NCI-H460 (cell line): ENCODE measurements at places on chromosomes 2 and 18. TPM values are rescaled to one million over a fixed set of nuclear protein-coding genes. Genes with fewer than 3 reads are reported as not detected.

PROKR1 gene
- not detected in 2 replicates for total RNA-seq

SERPINB4 gene
- not detected in 2 replicates for total RNA-seq

CNDP1 gene
- not detected in 2 replicates for total RNA-seq

GBX2 gene
- total RNA-seq, result 1.8 and 3.8 TPM in 2 replicates

ERLEC1 gene
- 111 and 112 TPM in 2 replicates for total RNA-seq

CAMKMT gene
- 10.3 and 12.4 TPM in 2 replicates for total RNA-seq

CPS1 gene
- 683 and 686 TPM in 2 replicates for total RNA-seq

ZNF804A gene
- 4.3 and 4.9 TPM in 2 replicates for total RNA-seq
